ENCODE measurements at places on chromosomes 2 and 18.

DNA sequence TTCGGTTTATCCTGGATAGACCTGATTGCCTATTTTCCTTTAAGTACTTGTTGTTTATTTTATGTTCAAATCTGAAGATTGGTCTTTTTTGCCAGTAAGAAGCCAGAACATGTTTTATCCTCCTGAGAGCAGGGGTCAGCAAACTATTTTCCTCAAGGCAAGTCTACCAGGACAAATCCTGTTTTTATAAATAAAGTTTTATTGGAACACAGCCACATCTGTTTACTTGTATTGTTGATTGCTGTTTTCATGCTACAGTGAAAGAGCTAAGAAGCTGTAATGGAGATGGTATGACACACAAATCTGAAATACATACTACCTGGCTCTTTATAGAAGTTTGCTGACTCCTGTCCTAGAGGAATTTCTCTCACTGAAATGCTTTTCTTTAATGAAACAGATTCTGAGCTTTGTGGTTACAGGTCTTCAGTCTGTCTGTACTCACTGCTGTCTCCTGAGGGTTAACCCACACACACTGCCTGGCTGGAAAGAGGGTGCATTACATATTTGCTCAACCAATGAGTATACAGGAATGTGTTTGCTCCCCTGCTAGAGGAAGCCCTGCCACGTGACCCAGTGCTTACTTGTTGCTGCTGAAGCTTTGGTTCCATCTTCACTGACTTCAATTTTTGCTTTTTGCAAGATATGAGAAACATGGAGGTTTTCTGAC is 22.6 kb downstream of the MRPL44 start:
- no peak for DNase-seq

- DNase-seq, result no peak
Observed at GRCh38 chr2:174694920-174695319, 69.4 kb downstream of the CHRNA1 start.

- DNase-seq, result no peak
Observed at GRCh38 chr18:75202696-75203365, 6.1 kb downstream of the PTGR3 start.

DNA sequence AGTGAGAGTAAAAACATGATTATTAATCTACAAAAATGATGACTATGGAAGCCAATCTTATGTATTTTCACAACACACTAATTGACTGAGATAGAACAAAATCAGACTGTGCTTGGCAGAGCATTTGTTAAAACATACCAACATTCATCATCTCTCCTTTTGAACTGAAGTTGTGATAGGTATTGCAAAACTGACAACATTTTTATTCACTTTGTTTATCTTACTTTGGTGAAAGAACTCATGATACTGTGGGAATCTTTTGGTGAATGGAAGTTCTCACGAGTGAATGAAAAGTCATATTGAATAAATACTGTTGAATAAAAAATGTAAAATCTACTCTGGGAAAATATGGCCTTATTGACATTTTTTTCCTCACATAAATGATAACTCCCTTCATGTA is 1430.2 kb upstream of the PIK3C3 start:
- DNase-seq, result no peak

DNA sequence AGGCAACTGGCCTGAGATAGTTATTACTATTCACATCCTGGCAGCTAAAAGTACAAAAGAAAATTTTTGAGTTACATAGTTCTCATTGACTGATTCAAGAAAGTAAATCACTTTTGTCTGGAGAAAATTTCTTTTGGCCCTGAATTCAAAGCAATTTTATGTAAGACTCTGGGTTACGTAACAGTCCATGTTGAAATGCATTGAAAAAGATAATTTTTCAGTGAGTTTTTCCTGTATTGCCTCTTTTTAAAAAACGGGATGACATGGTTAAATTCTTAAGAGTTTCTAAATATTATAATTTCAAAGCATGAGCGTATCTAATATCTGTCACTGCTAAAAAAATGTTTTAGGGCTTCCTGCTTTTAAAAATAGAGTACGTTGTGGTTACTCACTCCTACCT is 72.7 kb downstream of the ANKRD12 start:
- no peak for DNase-seq

GRCh38 chr2:84532291-84532690 is 16.0 kb downstream of the DNAH6 start:
- DNase-seq, result no peak

- DNase-seq, result no peak
Observed at GRCh38 chr2:116761864-116762263, 1052.6 kb upstream of the DDX18 start.

DNA sequence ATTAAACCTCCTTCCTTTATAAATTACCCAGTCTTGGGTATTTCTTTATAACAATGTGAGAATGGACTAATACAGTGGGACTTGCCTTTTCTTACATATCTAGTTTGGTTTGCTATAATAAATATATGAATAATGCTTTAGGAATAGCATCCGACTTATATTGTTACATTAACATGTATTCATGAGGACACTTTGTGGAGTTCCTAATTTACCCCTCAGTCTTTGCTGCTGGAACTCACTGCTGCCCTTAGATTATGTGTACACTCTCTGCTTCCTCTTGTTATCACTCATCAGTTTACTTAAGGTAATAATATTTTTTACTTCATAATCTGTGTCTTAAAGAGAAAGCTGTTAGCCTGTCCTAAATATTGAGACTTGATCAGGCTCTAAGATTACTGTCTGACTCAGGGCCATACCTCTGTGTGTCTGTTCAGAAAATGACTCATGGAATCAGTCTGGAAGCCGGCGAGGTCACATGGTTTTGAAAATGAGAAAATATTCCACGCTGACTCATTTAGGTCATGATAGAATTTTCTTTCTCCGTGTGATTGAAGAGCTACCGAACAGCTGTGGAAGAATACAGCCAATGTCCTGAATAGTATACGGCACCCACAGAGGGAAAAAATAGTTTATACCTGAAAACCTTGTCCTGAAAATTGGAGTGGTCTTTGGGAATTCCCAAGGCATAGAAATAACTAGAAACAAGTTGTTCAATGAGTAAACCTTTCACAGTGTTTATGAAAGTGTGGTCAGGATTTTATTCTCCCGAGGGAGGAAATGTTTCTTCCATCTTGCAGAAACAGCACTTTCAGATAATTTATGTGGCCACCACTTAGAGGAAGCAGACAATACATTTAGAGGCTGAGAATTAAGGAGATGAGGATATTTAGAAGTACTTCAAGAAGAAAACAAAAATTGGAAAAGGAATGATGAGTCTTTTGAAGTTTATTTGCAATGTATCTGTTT is 156.4 kb downstream of the DSEL start:
- DNase-seq, result no peak

DNA sequence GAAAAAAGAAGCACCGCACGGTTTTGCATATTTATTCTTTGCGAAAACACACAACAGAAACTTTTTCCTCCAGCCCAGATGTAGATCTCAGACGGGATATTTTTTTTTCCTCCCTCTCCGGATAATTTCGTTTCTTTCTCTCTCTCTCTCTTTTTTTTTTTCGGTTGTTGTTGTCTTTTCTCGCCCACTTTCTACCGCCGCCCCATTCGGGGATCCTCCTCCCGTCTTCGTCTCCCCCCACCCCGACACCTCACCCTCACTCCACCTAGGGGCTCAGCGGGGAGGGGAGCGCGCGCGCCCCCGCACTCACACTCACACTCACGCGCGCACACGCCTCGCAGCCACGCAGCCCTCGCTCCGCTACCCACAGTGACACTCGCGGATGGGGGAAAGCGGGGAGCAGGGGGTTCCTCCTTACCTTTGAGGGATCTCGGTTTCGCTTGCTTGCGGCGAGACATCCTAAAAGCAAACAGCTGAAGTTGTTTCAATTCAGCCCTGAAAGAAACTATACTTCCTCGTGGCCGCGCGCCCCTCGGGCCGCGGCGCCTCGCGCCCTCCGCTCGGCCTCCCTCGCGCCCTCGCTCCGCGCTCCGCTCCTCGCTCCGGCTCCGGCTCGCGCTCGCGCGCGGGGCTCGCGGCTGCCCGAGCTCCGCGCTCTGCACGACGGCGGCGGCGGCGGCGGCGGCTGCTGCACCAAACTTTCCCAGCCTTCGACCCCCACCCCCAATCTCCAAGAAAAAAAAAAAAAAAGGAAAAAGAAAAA is 1.3 kb downstream of the ZNF521 start:
- DNase-seq, result peak; percentile 18

DNA sequence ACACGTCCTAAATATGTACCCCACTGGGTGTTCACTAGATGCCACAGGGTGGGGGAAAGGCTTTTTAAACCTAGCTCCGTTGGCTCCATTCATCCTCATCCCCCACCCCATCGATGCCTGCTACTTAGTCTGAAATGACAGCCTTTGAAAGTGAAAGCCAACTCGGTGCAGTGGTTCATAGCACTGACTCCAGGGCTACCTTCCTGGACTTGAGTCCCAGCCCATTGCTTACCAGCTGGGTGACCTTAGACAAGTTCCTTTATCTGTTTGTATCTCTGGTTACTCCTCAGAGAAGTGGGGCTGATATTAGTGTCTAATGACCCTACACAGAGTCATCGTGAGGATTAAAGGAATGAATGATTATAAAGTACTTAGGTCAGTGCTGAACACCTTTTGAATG is 24.4 kb downstream of the EHD3 start:
- DNase-seq, result no peak

DNA sequence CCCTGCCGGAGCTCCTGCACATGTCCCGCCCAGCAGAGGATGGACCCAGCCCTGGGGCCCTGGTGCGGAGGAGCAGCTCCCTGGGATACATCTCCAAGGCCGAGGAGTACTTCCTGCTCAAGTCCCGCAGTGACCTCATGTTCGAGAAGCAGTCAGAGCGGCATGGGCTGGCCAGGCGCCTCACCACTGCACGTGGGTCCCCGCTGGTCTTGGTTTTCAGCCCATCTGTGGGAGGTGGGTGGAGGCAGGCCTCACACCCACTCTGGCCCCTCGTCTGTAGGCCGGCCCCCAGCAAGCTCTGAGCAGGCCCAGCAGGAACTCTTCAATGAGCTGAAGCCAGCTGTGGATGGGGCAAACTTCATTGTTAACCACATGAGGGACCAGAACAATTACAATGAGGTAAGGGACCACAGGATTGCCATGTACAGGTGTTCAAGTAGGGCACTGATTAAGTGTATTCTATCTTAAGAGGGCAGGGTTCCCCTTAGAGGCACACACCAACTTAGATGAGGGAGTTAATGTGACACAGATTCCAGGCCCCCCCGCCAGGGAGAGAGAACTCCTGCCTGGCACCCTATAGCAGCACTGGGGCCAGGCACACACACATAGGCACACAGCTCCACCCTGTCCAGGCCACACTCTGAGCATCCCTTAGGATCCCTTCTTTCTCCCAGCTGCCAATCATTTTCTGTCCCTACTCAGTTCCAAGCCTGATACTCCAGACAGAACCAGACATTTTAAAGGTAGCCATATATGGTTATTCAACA is 5.4 kb upstream of the CHRNG start:
- DNase-seq, result no peak

GRCh38 chr2:99660616-99661406 is 171.0 kb upstream of the REV1 start:
- DNase-seq, result no peak

DNA sequence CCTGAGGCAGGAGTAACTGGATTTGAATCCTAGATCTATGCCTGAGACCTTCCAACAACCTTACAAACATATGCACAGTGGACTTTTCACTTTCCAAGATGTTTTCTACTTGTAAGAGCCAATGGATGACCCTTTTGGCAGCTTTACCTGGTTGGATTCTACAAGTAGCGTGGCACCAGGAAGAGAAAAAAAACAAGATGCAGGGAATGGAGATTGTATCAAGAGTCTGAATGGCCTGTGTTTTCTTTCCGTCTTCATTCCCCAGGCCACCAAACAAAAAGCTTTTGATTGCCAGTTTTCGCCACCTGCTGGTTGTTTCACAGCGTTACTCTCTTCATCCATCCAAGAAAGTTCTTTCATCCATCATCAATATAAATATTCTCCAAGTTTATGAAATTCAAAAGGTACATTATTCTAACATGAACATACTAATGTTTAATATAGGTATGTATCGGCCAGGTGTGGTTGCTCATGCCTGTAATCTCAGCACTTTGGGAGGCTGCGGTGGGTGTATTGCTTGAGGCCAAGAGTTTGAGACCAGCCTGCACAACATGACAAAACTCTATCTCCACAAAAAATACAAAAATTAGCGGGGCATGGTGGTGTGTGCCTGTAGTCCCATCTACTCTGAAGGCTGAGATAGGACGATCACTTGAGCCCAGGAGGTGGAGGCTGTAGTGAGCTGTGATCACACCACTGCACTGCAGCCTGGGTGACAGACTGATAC is 3.5 kb upstream of the BCL2 start:
- peak; percentile 90 for DNase-seq

DNA sequence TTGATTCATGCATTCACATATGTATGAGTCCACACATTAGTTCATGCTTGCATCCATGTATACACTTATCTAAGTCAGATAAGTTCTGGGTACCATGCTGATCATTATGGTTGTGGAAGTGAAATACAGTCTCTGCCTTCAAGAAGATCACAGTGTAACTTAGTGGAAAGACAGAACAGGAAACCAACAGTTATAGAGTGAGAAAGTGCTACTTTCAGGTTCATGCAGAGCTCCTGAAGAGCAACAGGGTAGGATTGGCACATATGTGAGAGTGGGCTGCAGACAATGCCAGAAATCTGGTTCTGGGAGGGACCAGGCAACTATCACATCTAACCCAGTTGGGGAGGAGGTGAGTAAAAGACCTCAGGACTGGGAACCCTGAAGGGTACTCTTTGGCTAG is 35.4 kb upstream of the PGAP1 start:
- no peak for DNase-seq

DNA sequence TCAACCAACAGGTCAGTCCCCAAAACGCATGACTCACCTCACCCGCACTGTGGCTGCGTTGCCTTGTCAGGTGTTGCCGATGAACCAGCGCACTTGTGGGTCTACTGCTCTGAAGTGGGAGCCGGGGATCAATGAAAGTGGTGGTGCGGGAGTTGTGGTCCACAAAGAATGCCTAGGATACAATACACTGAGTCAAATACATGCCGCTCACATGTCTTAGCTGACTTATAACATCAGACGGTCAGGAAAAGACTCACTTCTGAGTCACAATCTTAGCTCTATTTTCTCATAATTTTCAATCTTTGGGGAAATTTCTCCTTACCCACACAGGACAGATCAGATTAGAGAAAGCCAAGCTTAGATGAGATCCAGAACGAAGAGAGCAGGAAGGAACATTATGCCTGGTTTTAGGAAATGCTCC is 107.1 kb upstream of the STK17B start:
- DNase-seq, result no peak
